ENCODE measurements at places on chromosomes 7 and 10.

- DNase-seq: no peak
- H3K27ac ChIP-seq: no peak overlapping the region
- H3K4me3 ChIP-seq: no peak overlapping the region
- no peaks in the 10 kb centered on the region for H3K36me3 ChIP-seq
- no peaks in the 10 kb centered on the region for H3K4me1 ChIP-seq
- H3K27me3 ChIP-seq: no peaks in the 10 kb centered on the region
Observed at GRCh38 chr7:148921806-148922205, 37.7 kb upstream of the EZH2 start.

- no peaks in the 10 kb centered on the region for H3K27me3 ChIP-seq
- H3K27ac ChIP-seq: peak overlapping the region; percentile 96
- peak; percentile 51 for DNase-seq
- H3K36me3 ChIP-seq: peaks cover 4% of the 10 kb centered on the region
- peaks cover 69% of the 10 kb centered on the region for H3K4me1 ChIP-seq
Observed at GRCh38 chr7:40717242-40717641, 582.4 kb downstream of the SUGCT start.

DNA sequence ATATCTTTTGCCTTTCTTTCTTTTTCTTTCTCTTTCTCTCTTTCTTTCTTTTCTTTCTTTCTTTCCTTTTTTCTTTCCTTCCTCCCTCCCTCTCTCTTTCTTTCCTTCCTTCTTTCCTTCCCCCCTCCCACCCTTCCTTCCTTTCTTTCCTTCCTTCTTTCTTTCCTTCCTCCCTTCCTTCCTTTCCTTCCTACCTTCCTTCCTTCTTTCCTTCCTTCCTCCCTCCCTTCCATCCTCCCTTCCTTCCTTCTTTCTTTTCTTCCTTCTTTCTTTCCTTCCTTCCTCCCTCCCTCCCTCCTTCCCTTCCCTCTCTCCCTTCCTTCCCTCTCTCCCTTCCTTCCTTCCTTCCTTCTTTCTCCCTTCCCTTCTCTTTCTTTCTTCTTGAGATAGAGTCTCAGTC lies 25.5 kb upstream of the CALN1 start:
- no peaks in the 10 kb centered on the region for H3K4me1 ChIP-seq
- no peak overlapping the region for H3K4me3 ChIP-seq
- H3K27ac ChIP-seq: no peak overlapping the region
- no peak for DNase-seq
- H3K36me3 ChIP-seq: no peaks in the 10 kb centered on the region

DNA sequence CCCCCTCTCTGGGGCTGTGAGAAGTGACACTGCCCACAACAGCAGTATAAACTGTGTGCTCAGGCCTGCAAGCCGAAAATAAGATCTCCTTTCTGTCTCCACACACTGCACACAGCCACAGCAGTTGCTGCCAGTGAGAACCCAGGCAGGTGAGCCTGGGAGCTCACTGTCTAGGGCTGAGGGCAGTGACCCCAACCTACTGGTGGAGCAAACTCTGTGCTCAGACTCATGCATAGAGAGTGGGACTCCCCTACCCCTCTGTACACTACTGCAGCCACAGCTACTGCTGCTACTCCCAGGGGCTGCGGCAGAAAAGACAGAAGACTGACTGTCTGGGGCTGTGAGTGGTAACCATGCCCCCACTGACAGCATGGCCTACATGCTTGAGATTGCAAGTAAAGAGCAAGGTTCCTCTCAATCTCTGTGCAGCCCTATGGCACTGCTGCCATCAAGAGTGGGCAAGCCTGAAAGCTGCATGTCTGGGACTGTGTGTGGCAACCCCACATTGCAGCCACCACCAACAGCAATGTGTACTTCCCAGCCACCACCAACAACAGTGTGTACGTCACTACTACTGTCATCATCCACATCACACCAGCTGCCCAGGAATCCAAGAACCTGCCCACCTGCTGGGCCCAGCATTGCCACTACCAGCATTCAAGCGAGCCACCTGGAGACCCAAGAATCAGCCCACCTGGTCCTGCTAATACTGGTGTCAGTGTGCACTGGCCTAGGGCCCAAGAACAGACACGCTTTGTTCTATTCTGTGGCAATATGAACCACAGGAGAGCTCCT lies 226.1 kb downstream of the XPNPEP1 start:
- H3K4me1 ChIP-seq: no peaks in the 10 kb centered on the region
- H3K27ac ChIP-seq: no peak overlapping the region
- no peaks in the 10 kb centered on the region for H3K27me3 ChIP-seq
- no peaks in the 10 kb centered on the region for H3K36me3 ChIP-seq

GRCh38 chr10:87925570-87925969 lies 62.1 kb downstream of the PTEN start:
- H3K4me1 ChIP-seq: peaks cover 50% of the 10 kb centered on the region
- H3K4me3 ChIP-seq: no peak overlapping the region
- H3K36me3 ChIP-seq: peaks cover 51% of the 10 kb centered on the region
- no peak for DNase-seq
